ENCODE measurements at places on chromosomes 11 and 22.
A peak's percentile ranks its signal among the peaks of the same experiment; 100 is the strongest.

DNA sequence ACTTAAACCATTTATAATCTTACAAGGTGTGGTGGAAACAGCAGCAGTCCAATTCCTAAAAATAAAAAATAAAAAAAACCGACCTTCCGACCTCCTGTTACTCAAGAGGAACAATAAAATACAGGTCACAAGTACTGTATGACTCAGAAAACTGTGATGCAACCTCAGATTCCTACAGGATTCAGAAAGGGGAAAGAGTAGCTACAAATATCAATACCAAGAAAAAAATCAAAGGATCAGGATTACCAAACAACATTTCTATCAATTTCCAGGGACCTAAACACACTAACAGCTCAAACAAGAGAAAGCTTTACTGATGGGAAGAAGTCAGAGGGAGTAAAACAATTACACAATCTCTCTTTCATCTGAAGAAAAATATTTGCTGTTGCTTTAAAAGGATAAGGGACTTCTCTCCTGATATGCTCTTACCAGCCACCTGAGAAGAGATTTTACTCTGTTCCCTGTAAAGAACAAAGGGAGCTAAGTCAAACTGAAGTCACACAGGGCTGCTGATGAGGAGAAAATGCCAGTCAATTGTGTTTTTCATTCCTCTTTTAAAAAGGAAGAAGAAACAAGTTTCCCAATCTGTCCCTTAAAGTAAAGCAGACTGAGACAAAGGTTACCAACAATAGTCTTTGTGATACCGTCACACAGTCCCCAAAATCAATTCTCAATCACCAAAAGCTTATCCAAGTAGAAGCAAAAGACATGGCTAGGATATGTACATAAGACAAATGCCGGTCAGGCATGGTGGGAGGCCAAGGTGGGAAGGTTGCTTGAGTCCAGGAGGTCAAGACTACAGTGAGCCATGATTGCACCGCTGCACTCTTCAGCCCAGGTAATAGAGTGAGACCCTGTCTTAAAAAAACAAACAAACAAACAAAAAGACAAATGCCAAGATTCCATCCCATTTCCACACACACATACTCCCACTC lies 39.3 kb downstream of the AMBRA1 start:
- DNase-seq, result no peak

- DNase-seq, result no peak
Measured at GRCh38 chr11:88383447-88383846, 45.9 kb upstream of the CTSC start.

DNA sequence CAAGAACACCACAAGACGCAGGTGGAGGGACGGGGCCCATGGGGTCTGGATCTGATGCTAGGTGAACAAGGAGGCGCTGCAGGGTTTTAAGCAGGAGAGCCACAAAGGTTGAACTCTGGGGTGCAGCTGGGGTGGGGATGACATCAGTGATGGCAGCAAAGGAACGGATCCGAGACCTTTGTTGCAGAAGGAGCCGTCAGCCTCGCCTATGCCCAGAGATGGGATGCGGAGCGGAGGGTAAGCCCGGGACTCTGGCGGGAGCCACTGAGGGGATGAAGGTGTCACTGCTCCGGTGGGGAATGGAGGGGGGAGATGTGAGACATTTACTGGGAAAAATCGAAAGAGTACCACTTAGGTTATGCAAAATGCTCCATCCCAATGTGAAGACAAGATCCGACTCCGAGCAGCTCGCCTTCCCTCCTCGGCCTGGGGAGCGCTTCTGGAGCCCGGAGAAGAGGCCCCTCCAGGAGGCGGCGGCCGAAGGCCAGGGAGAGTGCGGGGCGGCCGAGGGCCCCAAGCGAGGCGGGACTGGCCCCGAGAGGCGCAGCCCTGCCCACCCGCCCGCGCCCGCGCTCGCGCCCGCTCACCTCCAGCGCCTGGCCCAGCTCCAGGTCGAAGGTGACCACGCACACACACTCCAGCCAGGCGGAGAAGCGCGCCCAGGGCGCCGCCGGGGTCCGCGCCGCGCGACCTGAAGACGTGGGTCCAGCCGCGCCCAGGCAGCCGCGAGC lies 422 bp downstream of the DENND6B start:
- no peak for DNase-seq

DNA sequence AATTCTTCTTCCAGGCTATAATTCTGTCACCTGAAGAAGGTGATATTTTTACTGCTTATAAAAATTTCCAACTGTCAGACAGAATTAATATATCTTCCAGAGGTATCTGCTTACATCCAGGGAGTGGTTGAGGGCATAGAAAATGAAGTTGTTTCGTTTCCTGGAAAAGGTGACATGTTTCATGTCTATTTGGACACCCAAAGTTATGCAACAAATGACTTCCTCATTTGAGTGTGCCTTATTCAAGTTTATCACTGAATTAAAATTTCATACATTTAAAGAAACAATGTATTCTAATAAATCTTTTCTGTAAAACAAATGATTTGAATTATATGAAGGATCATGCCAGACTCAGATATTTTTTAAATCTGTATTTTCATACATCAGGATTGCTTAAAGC lies 8.5 kb upstream of the GRAMD1B start:
- DNase-seq, result no peak

- no peak for DNase-seq
Measured at GRCh38 chr22:44012162-44012561, 11.9 kb upstream of the PARVB start.

- no peak for DNase-seq
Measured at GRCh38 chr22:34055525-34056200, 135.4 kb upstream of the LARGE1 start.

DNA sequence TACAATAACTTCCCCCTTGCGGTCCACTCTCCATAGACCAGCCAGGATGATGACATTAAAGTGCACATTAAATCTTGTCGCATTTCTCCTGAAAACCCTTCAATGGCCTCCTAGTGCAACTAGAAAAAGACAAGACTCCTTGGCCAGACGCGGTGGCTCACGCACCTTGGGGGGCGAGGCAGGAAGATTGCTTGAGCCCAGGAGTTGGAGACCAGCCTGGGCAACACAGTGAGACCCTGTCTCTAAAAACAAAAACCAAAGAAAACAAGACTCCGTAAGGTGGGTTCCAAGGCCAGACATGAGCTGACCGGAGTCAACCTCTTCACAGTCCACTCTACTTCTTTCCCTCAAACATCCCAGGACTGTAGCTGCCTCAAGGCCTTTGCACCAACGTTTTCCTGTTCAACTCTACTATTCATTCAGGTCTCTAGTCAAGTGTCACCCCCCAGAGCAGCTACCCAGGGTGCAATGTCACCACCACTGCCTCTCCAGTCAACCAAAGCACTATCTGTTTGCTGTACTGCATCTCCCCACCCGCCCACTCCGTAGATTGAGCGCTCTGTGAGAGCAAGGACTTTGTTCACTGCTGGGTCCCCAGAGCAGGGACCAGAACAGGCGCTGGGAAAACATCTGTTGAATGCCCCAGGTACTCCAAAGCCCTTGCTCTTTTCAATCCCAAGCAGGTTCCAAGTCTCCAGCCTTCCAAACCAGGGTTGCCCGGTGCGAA lies 739 bp downstream of the ZMAT5 start:
- no peak for DNase-seq

GRCh38 chr11:116037861-116038260 lies 533.6 kb upstream of the CADM1 start:
- no peak for DNase-seq

- DNase-seq, result no peak
Measured at GRCh38 chr11:73273222-73273895, 1.2 kb downstream of the P2RY6 start.

DNA sequence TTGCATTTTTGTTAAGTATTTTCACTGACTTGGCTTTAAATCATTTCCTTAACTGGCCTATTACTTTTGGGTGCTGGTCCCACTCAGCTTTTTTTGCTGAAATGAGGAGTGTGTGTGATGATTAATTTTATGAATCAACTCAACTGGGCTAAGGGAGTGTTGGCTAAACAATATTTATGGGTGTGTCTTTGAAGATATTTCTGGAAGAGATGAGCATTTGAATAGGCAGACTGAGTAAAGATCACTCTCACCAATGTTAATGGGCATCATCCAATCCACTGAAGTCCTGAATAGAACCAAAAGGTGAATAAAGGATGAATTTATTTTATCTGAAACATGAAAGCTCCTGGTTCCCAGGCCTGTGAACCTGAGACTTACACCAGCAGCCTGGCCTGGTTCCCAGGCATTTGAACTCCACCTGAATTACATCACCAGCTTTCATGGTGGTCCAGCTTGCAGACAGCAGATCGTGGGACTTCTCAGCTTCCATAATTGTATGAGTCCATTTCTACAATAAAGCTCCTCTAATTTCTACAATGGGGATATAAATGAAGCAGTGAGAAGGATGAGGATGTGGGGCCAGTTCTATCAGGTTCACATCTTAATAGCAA lies 241.3 kb upstream of the ZC3H12C start:
- DNase-seq, result no peak

DNA sequence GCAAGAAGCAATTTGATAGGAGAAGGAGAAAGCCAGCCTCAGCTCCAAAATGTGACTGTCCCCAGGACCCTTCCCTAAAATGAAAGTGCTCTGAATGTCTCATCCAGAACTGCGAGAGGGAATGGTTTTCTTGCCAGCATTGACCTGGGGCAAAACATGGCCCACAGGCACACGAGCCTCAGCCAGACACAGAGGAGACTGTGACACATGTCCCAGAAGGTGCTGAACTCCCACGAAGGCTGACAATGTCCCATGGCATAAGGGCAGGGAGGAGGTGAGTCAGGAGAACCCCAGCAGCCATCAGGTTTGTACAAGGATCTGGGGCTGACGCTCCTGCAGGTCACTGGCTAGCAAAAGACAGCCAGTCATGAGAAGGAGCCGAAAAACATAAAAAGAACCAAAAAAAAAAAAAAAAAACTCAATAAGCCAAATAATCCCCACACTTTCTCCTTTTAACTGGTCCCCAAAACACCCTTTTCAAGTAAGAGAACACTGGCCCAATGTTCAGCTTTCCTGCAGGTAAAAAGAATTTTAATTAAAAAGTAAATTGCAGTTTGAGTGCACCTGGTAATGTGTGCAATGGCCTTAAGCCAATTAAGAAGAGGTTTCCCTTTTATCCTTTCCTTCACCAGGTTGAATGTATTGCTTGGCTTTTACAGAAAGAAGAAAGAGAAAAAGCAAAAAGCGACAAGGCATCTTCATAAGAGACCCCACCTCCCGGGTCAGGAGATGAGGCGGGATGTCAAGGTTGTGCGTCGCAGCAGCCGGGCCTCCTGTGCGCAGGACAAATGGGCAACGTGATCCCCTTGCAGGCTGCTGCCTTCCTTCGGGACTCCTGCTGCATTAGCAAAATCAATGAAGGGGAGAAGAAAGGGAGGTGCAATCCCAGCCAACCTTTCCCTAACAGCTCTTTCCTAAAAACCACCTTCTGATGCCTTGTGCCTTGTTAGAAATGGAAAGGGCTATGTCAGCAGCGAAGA lies 43.6 kb downstream of the GALNT18 start:
- no peak for DNase-seq

- DNase-seq, result peak; percentile 68
Measured at GRCh38 chr11:110093407-110094297, 460 bp downstream of the ZC3H12C start.

DNA sequence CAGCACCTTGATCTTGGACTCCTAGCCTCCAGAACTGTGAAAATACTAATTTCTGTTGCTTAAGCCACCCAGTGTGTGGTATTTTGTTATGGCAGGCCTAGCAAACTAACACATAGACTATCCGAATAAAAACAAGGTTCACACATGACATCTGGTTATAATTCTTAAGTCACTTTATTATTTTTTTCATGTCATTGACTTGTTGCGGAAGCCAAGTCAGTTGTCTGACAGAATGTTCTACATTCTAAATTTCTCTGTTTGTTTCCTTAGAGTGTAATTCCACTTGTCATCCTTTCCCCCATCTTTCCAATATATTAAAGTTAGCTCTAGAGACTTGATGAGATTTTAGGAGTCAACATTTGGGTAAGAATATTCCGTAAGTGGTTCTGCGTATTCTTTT lies 40.6 kb downstream of the RAB30 start:
- no peak for DNase-seq

DNA sequence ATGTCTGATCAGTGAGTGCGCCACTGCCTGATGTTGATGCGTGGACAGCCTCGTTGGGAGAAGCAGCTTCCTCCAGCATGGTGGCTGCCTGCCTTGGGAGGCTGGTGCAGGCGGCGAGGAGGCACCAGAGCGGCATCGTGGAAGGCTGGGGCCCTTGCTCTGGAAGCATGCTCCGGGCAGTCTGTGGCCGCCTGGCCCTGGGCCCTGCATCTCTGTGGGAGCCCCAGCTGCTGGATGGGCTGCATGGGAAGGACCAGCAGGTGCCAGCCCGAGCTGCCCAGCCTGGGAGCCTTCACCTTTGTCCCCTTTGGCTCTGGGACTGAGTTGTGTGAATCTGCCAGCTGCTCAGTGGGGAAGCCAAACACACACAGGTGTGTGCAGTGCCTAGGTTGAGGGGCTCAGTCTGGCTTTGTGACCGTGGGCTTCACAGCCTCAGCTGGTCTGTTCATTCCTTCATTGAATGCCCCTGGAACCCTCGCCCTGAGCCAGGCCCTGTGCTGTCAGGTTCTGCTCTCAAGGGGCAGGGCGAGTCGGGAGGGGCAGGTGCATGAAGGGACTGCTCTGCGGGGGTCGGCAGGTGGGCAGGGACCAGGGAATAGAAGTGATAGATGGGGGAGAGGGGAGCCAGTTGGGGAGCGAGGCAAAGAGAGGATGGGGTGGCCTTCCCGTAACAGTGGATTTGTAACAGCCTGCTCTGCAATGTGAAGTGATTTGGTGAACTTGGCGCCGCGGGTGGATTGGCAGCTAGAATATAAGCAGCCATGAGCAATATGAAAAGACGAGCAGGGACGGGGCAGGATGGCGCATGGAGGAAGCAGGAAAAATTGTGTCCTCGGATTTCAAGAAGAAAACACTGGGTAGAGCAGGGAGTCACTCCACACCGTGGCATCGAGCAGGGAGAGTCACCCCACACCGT lies 354.2 kb downstream of the TBC1D22A start:
- peak; percentile 36 for DNase-seq

GRCh38 chr11:112658431-112658878 lies 302.8 kb upstream of the NCAM1 start:
- DNase-seq, result peak; percentile 53

- DNase-seq, result peak; percentile 28
Measured at GRCh38 chr11:134361661-134362060, 29.9 kb downstream of the GLB1L2 start.

DNA sequence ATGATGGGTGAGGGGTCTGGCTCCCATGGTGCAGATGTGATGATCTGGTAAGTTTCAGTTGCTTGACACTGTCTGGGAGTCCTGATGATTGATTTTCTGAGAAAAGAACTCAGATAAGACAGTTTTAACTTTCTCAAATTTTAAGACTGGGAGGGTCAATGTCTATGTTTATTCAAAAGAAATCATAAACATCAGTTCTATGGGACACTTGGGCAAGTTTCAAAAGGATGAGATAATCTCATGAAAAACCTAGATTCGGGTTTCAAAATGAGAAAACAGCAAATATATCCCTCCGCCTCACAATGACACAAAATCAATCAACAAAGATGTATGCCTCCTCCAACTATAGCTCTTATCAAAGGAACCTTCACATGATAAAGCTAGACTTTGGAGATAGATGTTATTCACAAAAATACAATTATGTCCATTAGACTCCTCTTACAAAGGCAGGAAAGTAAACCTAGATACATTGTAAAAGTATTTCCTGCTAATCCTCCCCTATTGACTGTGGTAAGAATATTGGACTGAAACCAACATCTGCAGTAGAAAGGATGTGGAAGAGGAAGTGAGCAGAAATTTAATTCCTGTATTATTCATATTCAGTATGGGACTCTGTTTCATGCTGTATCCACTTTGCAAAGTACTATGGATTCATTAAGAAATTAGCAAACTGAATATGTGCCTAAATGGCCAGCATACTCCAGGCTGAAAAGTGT lies 21.6 kb downstream of the SVIP start:
- no peak for DNase-seq

All from right cardiac atrium (tissue), 5 donors.